ENCODE measurements at places on chromosomes 7 and 10.

- DNase-seq: no peak
These were observed 198.8 kb upstream of the KLF14 start for GRCh38 chr7:130932667-130933432.

DNA sequence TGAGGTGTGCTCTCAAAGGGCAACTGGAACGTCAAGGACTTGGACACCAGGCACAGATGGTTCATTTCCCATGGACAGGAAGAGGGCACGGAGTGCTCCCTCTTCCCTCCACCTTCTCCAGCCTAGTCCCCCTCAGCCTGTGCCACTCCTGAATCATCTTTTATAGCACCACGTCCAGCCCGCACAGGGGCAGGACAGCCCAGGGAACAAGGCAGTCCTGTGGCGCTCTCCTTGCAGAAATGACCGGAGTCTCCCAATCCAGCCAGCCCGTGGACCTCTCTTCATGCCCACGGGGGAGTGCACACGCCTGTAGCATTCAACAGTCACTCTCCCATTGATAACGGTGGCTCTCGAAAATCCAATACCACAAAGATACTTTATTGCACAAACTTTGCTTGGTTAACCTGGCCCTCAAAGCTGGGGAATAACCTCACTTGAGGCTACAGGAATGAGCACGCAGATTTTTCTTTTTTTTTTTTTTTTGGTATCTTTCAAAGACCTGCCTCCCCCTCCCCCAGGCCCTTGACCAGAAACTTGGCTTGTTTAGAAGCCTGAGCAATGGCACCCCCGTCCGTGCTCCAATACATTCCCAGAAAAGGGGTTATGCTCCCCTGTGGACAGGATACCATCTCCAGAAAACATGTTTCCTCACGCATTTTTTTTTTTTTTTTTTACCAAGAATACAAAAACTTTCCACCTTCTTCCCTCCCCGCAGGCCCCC, 733 bp downstream of the PRKCQ start:
- DNase-seq: no peak

- DNase-seq: no peak
These were observed 219.0 kb upstream of the CSTF2T start for GRCh38 chr10:51918440-51918839.

GRCh38 chr7:141649137-141649864, 52.7 kb downstream of the DENND11 start:
- DNase-seq: peak; percentile 66

- no peak for DNase-seq
These were observed 70.1 kb upstream of the RAB18 start for GRCh38 chr10:27433976-27434375.

GRCh38 chr7:116339564-116339963, 129.2 kb downstream of the TES start:
- no peak for DNase-seq

DNA sequence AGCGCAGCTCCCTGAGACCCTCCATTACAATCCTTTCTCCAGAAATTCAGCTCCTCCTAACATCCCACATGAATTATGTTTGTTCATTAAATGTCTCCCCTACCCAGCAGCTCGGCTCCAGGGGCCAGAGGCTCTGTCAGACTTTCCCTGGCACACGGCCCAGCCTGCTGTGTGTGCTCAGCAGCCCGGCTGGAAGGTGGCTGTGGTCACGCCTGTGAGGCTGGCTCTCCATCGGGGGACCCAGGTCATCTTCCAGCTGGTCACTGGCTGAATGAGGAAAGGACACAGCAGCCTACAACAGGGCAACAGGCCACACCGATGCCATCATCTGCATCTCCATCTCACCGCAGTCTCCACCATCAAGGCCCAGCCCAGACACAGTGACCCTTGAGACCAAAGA, 219.8 kb downstream of the MAD1L1 start:
- peak; percentile 94 for DNase-seq

DNA sequence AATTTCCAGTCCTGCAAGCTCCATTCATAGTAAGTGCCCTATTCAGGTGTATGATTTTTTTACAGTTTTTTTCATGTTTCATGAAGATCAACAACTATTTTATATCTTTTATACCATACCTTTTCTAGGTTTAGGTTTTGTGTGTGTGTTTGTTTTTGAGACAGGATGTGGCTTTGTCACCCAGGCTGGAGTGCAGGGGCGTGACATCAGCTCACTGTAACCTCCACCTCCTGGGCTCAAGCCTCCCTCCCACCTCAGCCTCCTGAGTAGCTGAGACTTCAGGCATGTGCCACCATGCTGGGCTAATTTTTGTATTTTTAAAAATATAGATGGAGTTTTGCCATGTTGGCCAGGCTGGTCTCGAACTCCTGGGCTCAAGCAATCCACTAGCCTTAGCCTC, 35.0 kb downstream of the ARMH3 start:
- DNase-seq: no peak

All from osteoblast (primary cell).